Anterior cingulate cortex (tissue), 58 donors: ENCODE measurements at places on chromosomes 1 and 21.

- DNase-seq = no peak
Observed at GRCh38 chr1:242842094-242842493, 317.6 kb upstream of the PLD5 start.

DNA sequence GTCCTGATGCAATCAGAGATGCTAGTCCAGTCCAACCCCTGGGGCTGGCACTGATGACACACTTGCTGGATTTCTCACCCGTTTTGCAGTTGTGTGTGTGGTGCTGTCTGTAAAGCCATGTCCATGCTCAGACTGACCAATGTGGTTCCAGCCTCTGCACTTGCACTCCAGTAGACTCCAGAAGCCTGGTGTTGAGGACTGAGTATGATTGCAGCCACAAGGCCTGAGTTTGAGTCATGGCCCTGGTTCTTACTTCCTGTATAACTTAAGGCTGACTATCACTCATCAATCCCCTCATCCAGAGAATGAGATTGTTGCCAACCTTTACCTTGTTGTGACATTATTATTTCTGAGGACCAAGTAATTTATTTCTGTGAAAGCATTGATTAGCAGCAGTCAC is 34.8 kb upstream of the IKBKE start:
- DNase-seq = no peak

- DNase-seq = no peak
Observed at GRCh38 chr1:147168626-147169058, 3.6 kb downstream of the PRKAB2 start.

- DNase-seq = no peak
Observed at GRCh38 chr21:18468790-18469189, 65.2 kb upstream of the TMPRSS15 start.

- DNase-seq = no peak
Observed at GRCh38 chr1:82646336-82646735, 845.6 kb downstream of the ADGRL2 start.
